Left lung (tissue), 14 donors: ENCODE measurements at places on chromosomes 12 and 14. TPM values are rescaled to one million over a fixed set of nuclear protein-coding genes. Genes with fewer than 3 reads are reported as not detected.

DNA sequence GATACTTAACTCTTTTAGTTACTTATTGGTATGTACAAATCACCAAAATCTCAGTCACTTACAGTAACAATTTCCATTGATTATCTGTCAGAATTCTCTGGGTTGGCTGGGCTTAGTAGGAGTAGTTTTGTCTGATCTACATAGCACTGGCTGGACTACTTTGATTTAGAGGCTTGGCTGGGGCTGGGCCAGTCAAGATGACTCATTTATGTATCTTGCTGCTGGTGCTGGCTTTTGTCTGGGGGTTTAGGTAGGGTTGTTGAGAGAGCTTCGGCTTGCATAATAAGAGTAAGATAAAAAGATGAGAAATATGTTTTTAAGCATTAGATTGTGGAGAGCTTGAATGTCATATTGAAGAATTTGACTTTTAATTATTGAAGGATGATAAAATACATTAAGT lies 1093.7 kb downstream of the SLC6A15 start:
- DNase-seq, result no peak

GRCh38 chr12:117093918-117094630 lies 5.1 kb downstream of the TESC start:
- DNase-seq, result no peak

GRCh38 chr14:96091149-96091693 lies 52.1 kb downstream of the C14orf132 start:
- no peak for DNase-seq

DNA sequence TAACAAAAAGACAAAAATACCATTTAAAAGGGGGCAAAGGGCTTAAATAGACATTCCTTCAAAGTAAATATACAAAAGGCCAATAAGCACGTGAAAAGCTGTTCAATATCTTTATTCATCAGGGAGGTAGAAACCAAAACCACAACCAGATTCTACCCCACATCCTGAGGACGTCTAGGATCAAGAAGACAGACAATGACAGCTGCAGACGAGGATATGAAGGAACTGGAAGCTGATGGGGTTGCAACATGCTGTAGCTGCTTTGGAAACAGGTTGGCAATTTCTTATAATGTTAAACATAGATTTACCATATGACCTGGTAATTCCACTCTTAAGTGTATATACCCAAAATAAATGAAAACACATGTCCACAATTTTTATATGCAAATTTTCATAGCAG lies 85.1 kb upstream of the C14orf180 start:
- no peak for DNase-seq

DNA sequence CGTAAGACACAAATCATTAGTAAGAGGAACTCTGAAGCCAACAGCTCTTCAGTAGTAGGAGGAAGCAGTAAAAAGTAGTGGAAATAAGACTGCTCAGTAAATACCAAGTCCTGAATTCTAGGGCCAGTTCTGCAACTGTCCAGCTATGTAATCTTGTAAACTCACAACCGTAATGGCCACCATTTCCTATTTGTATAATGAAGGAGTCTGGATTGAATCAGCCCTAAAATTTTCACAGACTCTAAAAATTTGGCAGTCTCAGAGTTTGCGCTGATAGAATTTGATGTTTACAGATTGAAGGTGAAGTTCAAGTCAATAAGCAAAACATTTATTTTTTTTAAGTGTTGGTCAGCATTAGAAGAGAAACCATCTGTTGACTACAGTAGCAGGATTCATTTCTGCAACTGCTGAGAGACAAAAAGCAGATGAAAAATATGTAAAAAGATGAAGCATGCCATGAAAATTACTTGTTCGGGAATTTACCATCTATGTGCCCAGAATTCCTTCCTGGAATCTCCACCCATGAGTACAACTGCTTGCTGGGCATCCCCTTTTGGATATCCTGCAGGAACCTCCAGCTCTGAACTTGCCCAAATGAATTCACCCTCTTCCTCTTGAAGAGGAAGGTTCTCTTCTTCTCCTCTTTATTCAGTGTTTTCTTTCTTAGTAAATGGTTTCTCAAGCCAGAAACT lies 47.5 kb downstream of the GALNT4 start:
- DNase-seq, result no peak

- DNase-seq, result no peak
These were observed 27.4 kb upstream of the DYRK2 start for GRCh38 chr12:67621112-67621511.

DNA sequence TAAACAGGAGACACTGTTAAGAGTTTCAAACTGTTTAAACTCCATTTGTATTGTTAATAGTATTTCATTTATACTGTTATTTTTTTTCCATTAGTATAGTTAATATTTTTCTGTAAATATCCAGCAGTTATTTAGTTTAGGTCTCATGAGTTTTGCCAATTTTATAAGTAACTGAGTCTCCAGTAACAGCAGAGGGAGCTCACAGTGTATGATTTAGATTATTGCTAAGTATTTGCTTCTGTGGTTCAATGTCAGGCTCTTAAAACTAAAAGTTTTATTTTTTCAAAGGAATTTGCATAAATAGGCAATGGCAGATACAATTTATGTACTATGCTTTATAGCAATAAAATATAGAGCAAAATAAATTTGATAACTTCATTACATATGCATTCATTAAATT lies 209.7 kb downstream of the ATXN7L3B start:
- DNase-seq, result no peak

GRCh38 chr14:75440733-75441477 lies 13.1 kb downstream of the JDP2 start:
- peak; percentile 93 for DNase-seq

- no peak for DNase-seq
These were observed 46.5 kb upstream of the GZMB start for GRCh38 chr14:24680516-24680915.

DNA sequence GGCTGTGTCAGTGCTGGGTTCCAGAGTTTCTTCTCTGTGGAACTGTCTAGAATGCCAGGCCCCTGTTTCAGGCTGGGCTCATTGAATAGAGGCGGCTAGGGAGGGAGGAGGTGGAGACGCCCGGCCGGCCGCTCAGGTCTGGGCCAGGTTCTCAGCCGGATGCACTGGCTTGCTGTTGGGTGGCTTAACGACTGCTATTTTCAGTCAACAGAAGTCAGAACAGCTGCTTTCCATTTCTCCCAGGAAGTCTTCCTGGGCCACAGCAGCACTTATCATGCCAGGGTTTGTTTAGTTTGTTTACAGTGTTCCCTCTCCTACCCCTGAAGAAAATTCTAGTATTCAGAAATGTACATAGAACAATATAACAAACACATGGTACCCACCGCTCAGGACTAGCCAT lies 26.0 kb upstream of the VPS37B start:
- peak; percentile 56 for DNase-seq

GRCh38 chr12:3996322-3996721 lies 123.1 kb upstream of the PARP11 start:
- DNase-seq, result no peak

DNA sequence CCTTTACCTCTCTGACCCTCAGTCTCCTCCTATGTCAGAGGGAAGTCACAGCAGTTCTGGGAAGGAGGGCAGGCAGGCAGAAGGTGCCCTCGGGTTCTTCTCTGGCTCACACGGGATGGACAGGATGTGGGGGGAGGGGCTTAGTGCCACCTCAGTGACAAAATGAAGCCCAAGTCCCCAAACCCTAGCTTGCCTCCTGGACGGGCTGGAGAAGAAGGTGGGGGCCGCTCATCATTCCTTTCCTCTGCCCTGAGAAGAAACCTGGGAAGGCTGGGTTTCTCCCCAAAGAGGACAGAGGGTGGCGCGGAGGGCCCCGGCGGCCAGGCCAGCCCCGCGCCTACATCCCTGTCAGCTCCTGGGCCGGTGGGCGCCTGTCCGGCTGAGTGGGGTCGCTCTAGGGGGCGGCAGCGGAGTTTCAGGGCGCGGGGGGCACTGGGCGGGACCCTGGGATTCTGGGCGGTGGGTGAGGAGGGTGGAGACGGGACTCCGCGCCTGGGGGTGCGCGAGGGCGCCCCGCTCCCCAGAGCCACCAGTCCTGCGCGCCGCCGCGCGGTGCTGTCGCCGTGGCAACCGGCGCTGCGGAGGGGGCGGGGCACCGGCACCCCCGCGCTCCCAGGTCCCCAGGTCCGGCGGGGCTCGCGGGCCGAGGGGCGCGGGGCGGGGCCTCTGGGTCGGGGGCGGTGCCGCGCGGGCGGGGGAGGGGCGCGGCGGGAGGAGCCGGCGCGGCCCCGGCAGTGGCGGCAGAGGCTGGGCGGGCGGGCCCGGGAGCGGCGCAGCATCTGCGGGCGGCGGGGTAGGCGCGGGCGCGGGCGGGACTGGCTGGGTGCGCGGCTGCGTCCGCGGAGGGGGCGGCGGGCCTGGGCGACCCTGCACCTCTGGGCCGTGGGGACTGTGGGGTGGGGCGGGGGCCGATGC lies at the start of gene TMEM121:
TMEM121 (plus strand) TSS at position 723 of the 915 bp plus-strand sequence. CDS start 2,252 bp downstream, outside the sequence.
- DNase-seq, result no peak

DNA sequence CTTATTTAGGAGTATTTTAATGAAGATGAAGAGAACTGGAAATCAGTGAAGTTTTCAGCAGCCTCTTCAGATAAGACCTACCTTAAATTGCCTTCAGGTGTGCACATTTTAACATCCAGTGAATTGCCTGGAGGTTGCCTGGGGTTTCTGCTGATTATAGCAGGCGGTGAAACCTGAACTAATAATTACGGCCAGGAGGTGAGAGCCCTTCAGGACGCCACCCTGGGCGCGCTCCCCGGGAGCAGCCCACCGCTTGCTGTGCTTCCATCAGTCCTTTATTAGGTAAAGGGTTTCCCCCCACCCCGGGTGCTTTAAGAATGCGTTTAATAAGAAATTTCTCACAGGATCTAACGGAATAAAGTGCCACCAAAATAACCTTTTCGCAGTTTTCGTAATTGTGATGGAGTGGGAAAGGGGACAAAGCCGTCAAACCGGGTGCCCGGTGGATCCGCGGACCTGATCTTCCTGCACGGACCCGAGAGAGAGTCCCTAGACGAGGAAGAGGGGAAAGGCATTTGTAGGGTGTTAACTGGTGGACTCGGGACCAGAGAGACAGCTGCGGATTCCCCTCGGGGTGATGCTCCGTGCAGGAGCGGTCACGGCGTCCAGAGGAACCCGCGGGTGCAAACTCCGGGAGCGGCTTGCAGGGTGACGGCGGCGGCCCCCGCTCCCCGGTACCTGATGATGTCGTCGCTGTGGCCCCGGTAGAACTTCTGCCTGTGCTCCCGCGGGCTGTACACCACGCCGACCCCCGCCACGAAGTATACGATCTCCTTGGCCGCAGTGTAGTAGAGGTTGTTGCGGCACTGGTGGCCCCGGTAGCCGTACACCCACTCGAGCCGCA lies 902 bp downstream of the EML5 start:
- DNase-seq, result peak; percentile 34

DNA sequence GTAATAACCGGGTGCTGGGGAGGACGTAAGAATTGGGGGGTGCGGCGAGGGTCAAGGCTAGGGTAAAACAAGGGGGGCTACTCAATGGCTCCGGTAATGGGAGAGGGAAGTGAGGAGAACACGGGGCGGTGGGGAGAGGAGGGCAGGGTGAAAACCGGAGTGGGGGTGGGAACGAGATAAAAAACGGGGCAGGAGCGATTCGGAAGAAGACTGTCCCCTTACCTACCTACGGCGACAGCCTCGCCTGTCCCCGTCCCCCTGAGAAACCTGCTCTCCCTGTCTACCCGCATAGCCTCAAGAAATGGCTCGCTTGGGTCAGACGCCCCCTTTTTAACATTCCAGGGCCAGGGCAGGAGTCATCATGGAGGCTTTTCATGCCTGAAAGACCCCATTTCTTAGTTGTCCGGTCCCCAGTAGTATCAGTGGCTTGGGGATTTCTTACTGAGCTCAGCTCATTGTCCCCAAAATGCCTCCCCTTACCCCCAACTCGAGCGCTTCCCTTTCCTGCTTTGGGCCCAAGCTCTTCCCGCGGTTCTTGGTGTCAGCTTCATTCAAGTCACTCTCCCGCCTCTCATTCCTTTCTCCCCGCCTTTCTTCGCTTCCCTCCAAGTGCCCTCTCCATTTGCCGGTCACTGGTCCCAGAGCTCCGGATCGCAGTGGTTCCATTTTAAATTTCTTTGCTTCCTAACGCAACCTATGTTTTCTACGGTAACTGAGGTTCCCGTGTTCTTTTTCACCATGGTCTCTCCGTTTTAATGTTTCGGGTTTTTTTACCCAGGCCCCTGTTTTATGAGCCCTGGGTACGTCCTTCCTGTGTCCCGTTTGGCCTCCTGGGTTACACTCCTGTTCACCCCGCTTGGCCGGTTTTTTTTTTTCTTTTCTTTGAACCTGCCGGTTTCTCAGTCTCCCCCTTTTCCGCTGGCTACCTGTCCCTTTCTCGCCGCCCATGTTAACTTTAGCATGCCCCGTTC lies 1.2 kb upstream of the WSB2 start:
- DNase-seq, result peak; percentile 52

- DNase-seq, result no peak
These were observed 343.6 kb downstream of the GLT1D1 start for GRCh38 chr12:129196927-129197326.

- DNase-seq, result no peak
These were observed 34.1 kb downstream of the ITGA7 start for GRCh38 chr12:55673638-55674037.

Gene PLEKHG7
- 0.16 TPM for polyA plus RNA-seq

Gene SSTR1
- 1.3 TPM for polyA plus RNA-seq

Gene SELPLG
- polyA plus RNA-seq, result 4.0 TPM

Gene ASCL1
- 4.3 TPM for polyA plus RNA-seq

Gene HOXC10
- 0.31 TPM for polyA plus RNA-seq

Gene GLIPR1L2
- 2.4 TPM for polyA plus RNA-seq

Gene RNFT2
- polyA plus RNA-seq, result 3.8 TPM

Gene OR6C2
- polyA plus RNA-seq, result not detected

Gene FKBP3
- polyA plus RNA-seq, result 108 TPM

Gene SOX5
- 39.9 TPM for polyA plus RNA-seq

Gene JAG2
- 15.1 TPM for polyA plus RNA-seq
